ENCODE measurements at places on chromosomes 5 and 9.

- DNase-seq = no peak
These were observed 190.5 kb downstream of the TTLL11 start for GRCh38 chr9:121902461-121903135.

- no peak for DNase-seq
These were observed 225.6 kb downstream of the PCSK1 start for GRCh38 chr5:96207420-96207819.

GRCh38 chr5:4636378-4636777 lies 503.8 kb upstream of the ADAMTS16 start:
- no peak for DNase-seq

DNA sequence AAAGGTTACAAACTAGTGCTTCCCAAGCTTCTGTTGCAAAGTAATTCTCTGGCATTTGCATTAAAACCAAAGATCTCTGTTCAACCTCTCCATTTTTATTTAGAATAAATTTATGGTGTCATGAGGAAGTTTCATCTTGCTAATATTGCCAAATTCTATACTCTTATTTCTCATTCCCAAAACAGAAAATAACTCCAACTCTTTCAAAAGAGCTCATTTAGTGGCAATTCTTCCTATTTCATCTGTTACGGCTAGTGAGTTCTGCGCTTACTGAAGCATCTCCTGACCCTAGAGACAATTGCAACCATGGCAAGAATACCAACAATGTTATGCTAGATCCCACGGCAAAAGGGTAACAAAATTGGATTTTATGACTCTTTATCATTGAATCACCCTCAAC lies 97.0 kb downstream of the HINT1 start:
- DNase-seq = no peak

GRCh38 chr5:53983568-53984460 lies 326.6 kb downstream of the ARL15 start:
- DNase-seq = no peak

DNA sequence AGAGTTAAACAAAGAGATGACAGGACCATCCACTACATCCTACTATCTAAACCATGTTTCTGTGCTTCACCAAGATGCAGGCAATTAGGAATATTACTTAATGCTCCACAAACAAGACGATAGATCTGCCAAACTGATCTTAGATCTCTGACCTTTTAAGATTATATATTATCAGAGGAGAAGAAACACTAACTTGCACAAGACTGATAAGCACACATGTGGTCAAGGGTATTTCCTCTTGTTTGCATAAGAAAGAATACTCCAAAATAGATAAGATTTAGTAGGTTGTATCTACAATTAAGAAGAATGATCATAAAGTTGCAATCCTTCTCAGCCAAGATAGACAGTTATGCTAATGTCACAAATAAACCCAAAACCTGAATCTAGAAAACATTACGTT lies 601.0 kb upstream of the ACO1 start:
- DNase-seq = no peak

- no peak for DNase-seq
These were observed 24.3 kb upstream of the TEX10 start for GRCh38 chr9:100377015-100377414.

- no peak for DNase-seq
These were observed 379.0 kb upstream of the RPS23 start for GRCh38 chr5:82657033-82657699.

- DNase-seq = no peak
These were observed 292.3 kb upstream of the WWC1 start for GRCh38 chr5:167999182-167999581.

- no peak for DNase-seq
These were observed 93.4 kb upstream of the CDH6 start for GRCh38 chr5:31100047-31100575.

GRCh38 chr5:142427529-142427928 lies 102.7 kb upstream of the SPRY4 start:
- DNase-seq = no peak

DNA sequence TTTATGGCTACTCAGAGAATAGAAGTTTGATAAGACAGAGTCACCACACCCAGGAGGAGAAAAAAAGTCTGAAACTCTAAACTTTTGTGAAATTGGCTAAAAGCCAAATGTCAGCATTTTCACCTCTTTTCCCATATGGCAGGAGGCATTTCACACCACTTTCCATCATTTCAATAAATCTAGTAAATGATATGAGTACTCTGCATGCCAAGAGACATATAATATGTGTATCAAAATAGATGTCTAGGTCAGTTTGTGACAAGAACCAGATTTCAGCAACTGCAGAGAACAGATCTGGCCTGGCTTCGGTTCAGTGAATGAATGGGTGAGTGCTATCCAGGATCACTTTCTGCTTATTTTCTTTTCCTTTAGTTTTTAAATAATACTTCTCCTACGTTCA lies 470.8 kb downstream of the ENC1 start:
- DNase-seq = no peak

DNA sequence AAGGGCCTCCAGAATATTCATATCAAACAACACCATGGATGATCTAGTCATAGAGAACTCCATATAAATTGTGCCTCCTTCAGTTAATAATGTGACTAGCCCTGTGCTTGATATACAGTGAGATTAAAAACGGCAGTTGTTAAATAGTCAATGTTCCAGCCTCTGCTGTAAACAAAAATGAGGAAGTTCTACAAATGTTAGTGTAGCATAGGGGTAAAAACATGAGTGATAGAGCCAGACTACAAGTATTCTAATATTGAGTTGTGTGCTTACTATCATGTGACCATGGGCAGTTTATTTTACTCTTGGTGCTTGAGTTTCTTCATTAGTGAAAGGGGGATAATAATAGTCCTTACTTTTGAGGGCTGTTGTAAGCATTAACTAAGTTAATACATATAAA lies 43.3 kb upstream of the SLCO6A1 start:
- DNase-seq = no peak

DNA sequence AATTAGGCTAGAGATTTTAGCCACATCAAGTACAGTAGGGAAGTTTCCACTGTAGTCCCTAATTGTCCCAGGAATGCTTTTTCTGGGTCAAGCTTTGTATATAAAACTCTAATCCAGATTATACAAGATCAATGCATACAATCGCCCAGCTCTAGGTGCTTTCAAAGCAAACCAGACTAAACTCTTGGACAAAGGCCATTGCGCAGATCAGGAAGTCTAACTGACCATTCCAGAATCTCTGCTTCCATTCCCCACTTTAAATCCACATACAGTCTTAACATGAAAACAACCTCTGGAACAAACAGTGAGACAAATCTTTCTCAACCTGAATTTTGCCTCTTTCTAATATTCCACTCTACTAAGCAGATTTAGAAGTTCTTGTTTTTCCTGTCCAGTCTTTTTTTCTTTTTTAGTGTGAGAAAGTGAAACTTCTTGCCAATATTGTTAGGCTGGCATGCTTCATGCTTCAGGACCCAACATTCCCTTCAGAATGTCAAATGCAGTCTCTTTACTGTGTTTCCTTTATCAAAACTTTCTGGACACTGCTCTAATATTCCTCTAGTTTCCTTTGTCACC lies 76.1 kb downstream of the ITGA1 start:
- DNase-seq = no peak

DNA sequence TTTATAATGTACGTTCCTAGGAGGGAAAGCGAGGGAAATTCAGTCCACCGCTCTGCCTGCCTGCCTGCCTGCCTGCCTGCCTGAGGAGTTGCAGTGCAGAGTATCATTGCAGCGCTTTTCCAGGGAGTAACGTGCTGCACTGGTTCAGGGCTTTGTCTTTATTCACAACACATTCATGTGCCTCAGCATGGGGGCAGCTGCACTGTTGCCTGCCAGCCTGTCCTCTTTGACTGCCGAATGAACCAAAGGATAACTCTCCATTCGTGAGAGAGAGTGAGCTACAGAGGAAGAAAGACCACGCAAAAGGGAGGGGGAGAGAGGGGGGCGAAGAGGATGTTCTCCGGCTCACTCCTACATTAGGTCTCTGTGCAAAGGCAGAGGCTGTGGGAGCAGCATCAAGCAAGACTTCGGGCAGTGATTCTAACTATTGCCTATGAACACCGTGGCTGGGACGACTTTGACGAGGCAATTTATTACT lies 791.2 kb downstream of the MAT2B start:
- no peak for DNase-seq

DNA sequence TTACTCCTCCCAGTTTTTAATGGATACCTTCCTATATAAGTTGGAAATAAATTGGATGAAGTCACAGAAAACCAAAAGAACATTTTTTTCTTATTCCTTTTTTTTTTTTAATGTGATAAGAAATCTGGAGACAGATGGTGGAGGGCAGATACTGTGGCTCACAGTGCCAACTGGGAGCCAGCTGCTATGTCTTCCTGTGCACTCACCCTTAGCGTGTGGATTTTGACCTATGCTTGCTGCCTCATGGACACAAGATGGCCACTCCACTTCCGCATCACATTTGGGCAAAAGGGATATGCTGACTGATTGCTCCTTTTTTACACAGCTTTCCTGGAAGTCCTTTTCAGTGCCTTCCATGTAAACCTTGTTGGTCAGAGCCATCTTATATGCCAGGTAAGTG lies 342.6 kb downstream of the MAN2A1 start:
- no peak for DNase-seq

GRCh38 chr5:179300581-179301180 lies 44.6 kb downstream of the ADAMTS2 start:
- DNase-seq = no peak

- no peak for DNase-seq
These were observed 111.5 kb downstream of the SAXO1 start for GRCh38 chr9:18921366-18922075.

GRCh38 chr9:134638502-134639090 lies 3.0 kb upstream of the COL5A1 start:
- no peak for DNase-seq

DNA sequence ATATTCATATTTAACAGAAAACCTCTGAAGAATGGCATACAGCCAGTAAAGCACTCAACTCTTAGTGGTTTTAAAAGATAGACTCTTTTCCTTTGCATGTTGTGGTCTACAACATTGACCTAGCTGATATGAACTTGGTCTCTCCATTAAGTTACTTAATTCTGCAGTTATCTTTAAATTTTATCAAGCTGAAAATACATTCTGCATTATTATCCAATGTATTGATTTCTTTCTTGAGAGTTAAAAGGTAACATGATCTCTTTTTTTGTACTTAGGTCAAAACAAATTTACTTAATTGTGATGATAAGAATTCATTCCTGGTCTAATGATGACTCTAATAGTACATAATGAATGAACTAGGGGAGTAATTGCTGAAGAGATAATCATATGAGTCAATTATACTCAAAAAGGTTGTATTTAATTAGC lies 132.9 kb downstream of the STARD4 start:
- DNase-seq = no peak

GRCh38 chr5:10726179-10726912 lies 34.7 kb downstream of the DAP start:
- no peak for DNase-seq

- DNase-seq = no peak
These were observed 14.8 kb downstream of the ACO1 start for GRCh38 chr9:32399110-32399815.

GRCh38 chr5:65801352-65801783 lies 79.4 kb downstream of the NLN start:
- no peak for DNase-seq

DNA sequence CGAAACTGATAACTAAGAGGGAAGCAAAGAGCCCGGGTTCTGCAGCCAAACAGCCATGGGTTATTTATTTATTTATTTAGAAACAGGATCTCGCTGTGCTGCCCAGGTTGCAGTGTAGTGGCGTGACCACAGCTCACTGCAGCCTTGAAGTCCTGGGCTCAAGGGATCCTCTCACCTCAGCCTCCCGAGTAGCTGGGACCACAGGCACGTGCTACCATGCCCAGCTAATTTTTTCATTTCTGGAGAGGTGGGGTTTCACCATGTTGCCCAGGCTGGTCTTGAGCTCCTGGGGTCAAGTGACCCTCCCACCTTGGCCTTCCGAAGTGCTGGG lies 24.1 kb downstream of the NDUFA8 start:
- DNase-seq = no peak

GRCh38 chr9:117092582-117092981 lies 322.3 kb downstream of the ASTN2 start:
- DNase-seq = no peak

DNA sequence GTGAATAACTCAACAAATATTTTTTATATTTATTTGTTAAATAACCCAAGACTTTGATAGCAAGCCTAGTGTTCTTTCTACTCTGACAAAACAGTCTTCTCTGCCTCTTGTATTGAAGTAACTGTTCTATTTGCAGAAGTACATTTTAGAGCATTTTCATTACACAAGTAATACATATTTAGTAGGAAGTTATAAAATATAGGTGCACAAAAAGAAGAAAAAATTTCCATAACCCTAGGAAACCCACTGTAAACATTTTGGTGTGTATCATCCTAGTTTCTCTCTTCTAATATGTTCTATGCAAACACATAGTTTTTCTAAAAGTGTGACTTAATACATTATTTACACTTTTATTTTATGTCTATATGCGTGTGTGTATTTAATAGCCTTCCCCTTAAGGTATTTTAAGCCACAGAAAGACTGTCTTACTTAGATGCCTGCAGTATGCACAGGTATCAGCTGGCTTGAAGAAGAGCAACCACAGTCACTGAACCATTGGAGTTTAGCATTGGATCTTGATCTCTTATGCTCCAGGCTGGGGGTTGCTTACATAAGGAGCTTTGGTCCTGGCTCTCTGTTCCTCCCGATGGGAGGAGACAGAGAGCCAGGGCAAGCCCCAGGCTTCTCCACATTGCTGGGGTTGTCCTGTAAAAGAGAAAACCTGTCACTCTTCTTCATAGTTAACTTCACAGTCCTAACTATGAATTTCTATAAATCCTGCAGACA lies 3.8 kb downstream of the SELENOP start:
- no peak for DNase-seq

GRCh38 chr5:96663608-96664007 lies 1.4 kb downstream of the CAST start:
- no peak for DNase-seq

DNA sequence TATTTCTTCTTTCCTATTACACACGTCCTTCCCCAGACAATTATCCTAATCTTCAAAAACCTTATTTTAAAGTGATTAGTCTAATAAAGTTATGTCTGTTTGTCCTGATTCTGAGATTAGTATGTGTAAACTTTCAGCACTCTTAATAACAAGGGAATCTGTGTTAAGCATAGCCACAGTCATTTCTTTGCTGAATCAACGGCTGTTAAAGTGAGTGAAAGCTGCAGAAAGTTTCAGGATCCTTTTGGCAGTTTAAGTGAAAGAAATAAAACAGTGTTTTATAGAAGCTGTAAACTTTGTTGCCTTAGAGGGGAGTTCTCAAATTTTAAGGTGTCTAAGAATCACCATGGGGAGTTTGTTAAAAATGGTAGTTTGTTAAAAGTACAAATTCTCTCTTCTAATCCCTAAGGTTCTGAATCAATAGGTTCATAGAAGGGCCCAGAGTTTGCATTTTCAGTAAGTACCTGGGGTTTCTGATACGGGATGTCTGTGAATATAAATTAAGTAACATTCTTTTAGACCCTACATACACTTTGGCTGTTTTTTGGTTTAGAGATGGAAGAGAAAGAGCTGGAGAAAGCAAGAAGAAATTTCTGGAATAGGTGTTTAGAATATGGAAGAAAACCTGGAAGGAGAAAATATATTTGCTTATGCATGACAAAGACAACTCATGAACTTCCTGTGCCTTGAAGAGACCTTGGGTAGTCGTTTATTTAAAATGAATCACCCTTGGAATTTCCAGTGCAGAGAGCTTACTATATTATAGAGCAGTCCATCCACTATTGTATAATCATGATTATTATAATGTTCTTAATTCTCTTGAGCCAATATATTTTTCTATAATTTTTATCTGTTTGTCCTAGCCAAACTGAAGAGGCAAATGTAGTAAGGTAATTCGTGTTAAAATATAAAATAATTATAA lies 45.7 kb downstream of the SCAMP1 start:
- no peak for DNase-seq
